ENCODE measurements at places on chromosomes 1 and 21.

DNA sequence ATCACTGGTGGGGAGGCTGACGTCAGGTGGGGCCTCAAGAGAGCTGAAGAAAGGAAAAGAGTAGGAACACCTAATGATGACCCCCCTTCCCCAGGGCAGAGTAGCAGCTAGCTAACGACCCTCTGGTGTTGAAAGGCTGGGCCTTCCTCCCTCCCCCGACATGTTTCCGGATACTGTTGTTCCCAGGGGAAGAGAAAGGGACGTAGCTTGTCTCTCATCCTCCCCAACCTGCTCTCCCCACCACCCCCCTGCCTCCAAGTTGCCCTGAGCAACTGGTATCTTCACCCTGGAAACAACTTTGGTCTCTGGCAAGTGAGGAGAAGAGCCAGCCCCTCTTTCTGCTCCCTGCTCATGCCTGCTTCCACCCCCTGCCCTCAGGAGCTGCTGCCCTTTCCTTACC, 2.4 kb downstream of the SEMA6C start:
- DNase-seq = no peak

DNA sequence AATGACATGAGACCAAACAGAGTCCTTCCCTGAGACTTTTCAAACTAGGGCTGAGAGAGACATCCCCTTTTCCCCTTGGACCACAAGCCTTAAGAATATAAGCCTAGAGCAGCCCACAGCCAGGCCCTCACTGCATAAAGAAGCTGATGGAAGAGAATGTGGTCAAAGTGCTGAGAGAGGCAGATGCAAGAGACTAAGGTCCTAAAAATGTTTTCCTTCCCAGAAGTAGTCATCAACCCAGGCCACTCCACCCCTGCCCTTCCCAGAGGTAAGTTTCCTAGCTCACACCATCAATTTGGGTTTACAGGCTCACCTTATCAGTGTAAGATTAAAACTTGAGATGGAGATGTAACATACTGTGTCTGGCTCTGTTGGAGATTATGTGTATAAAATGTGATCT, 58.2 kb downstream of the BCAR3 start:
- DNase-seq = no peak

GRCh38 chr1:111570781-111571181, 48.8 kb upstream of the RAP1A start:
- no peak for DNase-seq

DNA sequence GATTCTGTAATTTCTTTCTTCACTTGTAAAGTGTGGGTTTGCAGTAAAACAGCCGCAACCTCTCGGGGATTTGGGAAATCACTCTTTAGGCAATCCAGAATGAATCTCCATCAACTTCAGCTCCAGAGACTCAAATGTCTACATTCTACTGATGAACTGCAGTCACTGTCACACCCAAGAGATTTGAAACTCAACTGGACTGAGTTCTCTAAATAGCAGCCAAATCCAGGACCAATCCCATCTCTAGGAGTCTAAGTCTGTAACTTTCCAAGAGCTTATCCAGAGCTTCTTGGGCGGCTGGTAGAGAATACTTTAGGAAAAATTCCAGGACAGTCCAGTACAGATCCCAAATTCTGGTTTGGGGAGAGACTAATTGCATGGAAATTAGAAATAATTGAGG, 62.9 kb downstream of the ADAMTS1 start:
- no peak for DNase-seq

DNA sequence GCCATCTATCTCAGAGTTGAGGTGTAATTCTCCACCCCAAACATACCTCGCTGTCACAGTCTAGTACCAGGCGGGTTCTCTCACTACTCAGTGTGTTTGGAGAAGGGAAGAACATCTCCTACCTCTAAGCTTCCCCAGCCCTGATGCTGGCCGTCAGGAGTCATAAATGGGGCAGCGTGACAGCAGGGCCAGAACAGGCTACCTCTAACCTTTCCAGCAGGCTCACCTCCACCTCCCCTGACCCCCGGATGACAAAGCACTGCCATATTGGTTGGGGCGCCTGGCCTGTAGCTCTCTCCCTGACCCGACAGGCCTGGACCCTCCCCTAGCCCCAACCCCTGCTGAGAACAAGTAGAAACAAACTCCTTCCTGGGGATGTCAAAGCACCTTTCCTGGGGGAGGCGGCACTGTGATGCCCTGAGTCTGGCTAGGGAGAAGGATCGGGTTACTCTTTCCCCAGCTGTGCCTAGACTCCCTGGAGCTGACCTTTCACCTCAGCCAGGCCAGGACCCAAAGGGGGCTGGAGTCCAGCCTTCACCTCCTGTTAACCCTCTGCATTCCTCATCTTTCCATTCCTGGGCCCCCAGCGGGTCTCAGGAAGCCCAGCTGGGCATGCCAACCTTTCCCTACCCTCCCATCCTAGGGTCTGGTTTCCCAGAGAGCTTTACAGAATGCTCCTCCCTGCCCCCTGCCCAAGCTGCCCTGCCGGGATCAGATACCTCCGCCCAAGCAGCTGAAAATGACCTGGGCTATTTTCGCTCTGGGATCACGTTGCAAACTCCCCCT, 34.2 kb downstream of the AHDC1 start:
- DNase-seq = no peak

GRCh38 chr1:191709215-191709614, 449.0 kb upstream of the RGS18 start:
- no peak for DNase-seq

GRCh38 chr1:7455796-7456721, 315.0 kb upstream of the VAMP3 start:
- DNase-seq = no peak

DNA sequence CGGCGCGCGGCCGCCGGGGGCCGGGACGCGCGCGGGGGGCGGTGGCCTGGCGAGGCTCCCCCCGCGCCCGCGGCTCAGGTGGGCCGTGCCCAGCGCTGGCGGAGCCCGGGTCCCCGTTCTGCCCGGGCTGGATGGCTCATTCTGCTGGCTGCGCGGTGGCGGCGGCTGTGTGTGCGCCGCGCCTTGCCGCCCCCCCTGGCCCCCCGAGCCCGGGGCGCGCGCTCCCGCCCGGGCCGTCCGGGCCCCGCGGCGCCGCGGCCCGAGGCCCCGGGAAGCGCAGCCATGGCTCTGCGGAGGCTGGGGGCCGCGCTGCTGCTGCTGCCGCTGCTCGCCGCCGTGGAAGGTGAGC, at the start of gene EPHB2:
Gene EPHB2 (plus strand): TSS at position 139 of the 349 bp plus-strand sequence. CDS start 144 bp downstream, at position 283.
- no peak for DNase-seq

DNA sequence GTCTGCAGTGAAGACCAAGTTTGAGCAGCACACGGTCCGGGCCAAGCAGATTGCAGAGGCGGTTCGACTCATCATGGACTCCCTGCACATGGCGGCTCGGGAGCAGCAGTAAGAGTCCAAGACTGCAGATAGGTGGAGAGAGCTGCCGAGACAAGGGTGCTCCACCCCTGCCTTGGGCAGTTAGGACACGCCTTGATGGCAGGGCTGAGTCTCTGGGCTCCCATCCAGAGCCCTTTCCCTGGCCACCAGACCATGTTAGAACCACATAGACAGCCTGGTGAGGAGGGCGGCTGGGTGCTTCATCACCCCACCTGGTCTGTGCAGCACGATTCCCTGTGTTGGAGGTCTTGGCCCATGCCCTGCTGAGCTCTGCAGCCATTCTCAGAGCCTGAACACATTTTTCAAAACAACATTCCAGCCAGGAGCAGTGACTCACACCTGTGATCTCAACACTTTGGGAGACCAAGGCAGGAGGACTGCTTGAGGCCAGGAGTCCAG, 17.3 kb upstream of the MIIP start:
- DNase-seq = no peak

- DNase-seq = peak; percentile 28
Observed at GRCh38 chr21:46294647-46295176, 8.6 kb downstream of the YBEY start.

DNA sequence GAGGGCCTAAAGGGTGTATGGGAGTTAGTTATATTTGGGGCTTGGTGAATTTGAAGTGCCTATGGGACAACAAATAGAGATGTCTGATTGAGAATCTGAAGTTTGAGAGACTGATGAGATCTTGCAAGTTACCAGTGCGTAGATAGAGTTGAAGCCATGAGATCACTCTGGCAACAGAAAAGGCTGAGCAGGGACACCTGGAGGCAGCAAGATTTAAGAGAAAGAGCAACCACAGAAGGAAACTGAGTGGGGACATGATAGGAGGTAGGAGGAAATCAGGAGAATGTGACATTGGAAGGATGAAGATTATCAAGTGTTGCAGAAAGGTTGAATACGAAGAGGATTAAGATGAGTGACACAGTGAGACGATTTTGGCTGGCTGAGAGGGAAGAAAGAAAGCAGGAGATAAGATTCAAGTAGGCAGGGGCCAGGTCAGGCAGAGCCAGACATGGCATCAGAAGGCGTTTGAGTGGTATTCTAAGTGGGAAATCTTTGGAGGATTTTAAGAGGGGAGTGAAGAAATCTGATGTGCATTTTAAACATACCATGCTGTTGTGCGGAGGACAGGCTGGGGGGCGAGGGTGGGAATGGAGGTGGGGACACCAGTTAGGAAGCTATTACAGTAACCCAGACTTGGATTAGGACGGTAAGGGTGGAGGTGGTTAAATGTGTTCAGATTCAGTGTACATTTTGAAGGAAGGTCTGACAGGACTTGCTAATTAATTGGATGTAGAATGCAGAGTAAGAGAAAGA, 3.0 kb upstream of the MPL start:
- DNase-seq = no peak

- DNase-seq = no peak
Observed at GRCh38 chr1:46466477-46467182, 23.0 kb upstream of the DMBX1 start.

DNA sequence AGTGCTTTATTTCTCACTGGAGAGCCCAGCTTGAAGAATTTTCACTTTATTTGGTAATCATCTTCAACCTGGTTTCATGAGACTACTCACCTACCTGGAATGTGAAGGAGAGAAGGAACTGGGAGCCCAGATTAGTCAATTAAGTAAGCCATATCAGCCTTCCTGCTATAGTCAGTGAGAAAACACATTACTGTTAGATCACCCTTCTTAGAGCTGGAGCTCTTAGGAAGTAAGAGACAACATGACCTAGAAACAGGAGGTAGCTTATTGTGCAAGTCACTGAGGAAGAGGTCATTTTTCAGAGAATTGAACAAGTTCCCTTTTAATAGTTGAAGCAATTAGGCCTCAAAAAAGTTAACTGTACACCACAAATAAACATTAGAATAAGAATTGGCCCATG, 49.2 kb upstream of the TEKT2 start:
- peak; percentile 56 for DNase-seq

DNA sequence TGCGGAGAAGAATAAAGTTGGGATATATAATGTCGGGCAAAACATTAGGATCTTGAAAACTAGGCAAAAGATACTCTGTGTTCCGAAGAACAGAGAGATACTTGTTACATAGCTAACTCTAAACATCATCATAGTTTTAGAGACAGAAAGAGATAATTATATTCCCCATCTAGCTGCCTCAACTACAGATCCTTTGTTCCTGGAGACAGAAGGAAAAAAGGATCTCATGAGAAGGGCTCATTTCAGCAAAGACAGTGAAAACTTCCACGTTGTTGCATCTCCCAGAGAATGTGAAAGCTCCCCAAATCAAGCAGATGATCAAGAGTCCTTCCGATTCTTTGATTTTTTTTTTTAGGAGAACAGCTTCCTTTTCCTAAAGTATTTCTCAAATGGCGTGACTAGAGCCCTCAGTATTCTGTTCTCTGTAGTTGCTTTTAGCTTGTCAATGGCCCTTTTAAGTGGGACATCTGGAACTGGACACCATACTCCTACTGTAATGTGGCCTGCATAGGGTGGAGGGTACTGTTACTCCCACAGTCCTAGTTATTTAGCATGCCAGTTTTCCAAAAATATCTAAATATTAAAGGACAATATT, 1048.2 kb downstream of the TTLL7 start:
- DNase-seq = no peak

GRCh38 chr1:116679091-116679827, 11.7 kb upstream of the IGSF3 start:
- DNase-seq = no peak

DNA sequence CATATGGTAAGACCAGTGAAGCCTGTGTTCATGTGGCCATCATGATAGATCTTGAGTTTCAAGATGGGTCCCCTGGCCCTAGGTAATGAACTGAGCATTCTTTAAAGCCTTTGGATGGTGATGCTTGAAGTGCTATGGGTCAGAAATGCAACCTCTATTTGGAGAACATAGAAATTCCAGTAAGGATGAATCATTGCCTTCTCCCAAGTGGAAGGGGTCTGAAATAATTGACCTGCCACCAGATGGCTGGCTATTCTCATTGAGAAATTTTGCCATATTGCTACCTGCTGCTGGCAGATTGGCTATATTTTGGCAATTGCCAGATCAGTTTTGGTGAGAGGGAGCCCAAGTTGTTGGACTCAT, 739 bp upstream of the IFI6 start:
- no peak for DNase-seq

DNA sequence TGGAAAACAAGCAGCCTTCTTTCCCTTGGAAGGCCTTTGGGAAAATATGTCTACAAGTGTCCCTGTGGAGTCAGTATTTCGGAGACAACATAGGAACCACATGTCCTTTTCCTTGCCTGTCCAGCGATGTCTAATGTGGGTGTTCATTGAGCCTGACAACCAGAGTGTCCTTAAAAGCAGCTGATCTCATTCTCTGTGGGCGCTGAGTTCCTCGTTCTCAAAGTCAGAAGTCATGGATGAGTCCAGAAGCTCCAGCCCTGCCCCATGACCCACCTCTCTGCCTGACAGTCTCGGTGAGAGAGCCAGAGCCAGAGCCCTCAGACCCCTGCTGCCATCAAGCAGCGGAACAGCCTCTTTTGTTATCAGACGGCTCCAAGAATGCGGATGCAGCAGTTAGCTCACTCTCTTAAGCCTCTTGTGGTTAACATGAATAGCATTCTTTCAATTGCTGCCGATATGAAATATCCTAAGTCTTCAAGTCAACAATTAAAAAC, 329.2 kb downstream of the TGFB2 start:
- DNase-seq = peak; percentile 98

DNA sequence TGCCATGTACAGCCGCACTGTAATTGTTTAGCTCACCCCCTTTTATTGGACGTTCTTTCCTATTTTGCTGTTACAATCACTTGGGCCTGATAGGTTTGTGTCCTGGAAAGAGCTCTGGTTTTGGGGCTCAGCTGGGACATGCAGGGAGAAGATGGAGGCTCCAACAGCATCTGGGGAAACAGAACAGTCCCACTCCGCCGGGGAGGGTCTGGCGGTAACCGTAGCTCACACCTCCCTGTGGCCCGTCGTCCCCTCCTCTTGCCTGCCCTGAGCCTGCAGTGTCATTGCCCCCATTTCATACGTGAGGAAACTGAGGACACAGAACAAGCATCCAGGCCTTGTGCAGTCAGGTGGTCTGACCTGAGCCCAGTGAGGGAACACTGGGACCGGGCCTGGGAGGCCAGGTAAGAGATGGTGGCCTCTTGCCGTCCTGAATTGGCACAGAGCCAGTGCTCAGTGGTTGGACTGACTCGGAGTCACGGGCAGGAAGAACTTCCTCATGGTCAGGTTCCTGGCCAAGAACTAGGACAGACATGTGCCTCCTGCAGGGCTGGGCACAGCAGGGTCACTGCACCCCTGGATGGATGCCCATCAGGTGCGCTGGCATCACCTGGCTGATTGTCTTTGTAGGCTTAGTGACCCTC, 41.8 kb downstream of the S100B start:
- DNase-seq = no peak

DNA sequence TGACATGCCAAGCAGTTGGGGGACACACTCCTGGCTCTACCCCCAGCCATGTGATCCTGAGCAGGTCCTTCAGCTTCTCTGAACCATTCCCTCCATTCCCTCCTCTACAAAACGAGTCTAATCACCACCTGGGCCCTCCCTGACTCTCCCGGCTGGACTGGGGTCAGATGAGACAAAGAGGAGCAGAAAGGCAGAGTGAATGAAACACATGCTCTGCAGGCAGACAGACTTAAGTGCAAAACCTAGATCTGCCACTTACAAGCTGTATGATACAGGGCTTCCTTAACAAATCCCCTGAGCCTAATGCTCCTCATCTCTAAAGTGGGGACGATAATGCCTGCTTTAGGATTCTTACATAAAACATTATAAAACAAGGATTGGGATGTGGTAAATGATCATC, 17.3 kb downstream of the RIMS3 start:
- DNase-seq = no peak

Data from non-pigmented ciliary epithelial cell (primary cell).